Uterus (tissue), 4 donors: ENCODE measurements at places on chromosomes 6 and 20. TPM values are rescaled to one million over a fixed set of nuclear protein-coding genes. Genes with fewer than 3 reads are reported as not detected.

DNA sequence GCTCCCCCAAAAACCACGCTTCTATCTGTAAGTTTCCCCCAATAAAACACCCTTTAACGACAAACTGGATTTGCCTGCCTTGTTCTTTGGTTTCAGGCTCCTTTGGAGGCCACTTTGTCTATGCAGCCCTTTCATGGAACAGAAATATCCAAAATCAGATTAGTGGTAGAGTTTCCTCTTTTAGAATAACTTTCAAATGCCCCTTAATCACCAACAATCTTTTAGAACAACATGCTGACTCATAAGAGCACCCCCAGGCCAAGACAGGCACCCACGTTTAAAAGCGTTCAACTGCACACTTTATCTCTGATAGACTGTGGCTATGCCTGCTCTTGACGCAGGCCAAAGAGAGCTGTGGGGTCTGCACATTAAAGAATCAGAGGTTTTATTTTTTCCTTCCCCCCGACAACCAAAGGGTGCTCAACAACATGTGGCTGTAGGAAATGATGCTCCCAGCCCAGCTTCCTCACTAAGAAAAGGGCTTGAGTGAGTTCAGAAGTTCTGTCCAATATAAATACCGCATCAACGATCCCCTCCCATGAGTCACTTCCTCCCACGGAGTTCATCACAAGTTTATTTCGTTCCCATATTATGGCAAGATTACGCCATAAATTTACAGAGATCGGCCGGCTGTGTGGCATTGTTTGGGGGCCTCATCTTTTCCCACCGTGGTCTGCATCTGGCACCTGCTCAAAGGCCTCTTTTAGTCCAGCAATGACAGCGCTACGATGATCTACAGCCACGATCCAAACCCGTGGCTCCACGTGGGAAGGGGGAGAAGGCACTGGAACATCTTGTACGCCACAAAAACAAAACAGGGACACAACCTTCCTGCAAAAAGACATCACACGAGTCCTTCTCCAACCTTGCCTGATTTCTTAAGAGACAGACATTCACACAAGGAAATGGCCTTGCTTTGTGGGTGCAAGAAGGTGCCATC lies 88.8 kb upstream of the NFATC2 start:
- peak; percentile 93 for DNase-seq

- DNase-seq, result no peak
Observed at GRCh38 chr6:10557913-10558312, 36.8 kb downstream of the GCNT2 start.

- no peak for DNase-seq
Observed at GRCh38 chr20:36997121-36997520, 45.6 kb upstream of the SAMHD1 start.

DNA sequence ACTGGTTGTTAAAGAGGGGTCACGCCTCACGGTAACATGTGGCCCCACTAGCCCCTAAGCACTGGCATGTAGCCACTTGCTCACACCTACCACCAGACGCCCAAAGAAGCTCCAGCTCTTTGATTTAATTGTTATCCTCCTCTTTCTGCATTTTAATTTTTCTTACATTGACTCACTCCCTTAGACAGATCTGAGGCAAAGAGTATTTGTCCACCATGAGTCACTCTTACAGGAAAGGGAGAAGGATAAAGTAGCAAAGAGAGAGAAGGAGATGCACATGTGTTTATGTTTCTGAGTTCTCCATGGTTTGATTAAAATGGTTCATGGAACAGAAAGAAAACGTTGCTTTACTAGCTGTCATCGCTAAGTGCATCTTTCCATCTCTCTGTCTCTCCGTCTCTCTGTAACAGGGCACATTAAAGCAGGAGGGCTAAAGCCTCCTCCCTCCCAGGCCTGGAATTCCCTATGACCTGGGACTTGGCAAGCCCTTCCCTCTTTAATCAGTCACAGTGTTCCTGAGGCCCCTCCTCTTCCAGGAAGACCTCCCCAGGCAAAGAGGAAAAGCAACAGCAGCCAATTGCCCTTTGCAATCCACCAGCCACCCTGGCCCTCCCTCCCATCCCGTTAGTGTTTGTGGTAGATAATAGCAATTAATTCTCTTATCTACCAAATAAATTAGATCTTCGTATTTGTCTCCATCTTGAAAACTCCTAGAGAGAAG lies 112.8 kb upstream of the TSHZ2 start:
- peak; percentile 20 for DNase-seq

GRCh38 chr6:145485288-145485687 lies 250.0 kb downstream of the EPM2A start:
- DNase-seq, result no peak

DNA sequence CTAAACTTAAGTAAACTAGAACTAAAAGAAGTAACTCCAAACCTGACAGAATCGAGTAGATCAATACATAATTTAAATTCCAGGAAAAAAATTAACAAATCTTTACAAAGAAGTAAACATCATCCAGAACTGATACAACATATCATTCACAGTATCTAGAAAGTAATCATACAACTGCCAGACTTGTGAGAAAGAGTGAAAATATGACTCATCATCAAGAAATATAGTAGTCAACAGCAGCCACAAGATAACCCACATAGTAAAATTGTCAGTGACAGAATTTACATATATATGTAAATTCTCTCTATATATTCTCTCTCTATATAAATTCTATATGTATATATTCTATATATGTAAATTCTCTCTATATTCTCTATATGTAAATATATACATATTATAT lies 242.8 kb upstream of the RGS17 start:
- DNase-seq, result no peak

DNA sequence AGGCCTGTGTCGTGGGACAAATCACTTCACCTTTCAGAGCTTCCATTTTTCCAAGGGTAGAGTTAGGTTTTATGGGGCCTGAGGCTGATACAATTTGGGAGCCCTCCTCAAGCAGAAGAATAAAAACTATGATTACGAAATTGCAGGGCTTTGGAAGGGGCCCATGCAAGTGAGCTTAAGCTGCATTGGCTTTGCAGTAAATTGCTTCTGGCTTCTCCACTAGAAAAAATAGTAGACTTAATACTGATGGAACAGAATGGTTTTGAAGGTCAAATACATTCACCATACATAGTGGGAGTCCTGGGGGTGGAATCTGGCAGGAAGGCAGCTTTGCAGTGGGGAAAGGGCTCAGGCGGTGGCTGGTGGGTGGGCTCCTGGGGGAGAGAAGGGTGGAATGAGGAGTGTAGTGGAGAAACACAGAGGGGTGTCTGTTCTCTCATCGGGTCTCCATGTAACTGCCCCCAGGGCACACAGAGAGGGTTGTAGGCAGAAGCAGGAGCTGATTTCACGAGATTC lies 55.9 kb upstream of the RNF24 start:
- no peak for DNase-seq

DNA sequence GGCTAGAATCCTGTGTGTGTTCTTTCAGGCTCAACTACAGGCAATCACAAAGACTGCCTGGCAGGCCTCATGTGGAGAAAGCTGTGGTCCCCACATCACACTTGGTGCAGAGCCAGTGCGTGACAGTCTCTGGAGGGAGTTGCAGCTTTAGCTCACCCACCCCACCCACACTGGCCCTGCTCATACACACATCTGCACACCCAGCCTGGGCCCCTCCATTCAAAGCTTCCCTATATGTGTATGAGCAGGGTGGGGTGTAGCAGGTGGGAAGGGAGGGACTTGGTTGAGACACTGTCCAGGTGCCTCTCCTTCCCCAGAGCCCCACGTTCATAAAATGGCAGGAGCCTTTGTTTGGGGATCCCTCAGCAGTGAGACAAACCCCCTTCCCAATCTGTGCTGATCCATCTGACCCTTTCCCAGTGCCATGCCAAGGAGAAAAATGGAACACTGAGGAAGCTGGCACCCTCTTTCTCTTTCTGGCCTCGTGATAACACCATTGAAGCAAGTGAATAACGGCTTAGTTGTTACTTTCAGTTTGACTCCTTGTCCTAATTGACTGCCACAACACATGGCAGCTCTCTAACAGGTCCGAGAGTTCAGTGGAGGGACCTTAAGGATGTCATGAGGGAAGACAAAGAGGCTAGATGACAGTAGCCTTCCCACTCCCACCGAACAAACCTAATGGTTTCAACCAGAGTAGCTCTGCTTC lies 53.8 kb upstream of the NRSN1 start:
- DNase-seq, result no peak

DNA sequence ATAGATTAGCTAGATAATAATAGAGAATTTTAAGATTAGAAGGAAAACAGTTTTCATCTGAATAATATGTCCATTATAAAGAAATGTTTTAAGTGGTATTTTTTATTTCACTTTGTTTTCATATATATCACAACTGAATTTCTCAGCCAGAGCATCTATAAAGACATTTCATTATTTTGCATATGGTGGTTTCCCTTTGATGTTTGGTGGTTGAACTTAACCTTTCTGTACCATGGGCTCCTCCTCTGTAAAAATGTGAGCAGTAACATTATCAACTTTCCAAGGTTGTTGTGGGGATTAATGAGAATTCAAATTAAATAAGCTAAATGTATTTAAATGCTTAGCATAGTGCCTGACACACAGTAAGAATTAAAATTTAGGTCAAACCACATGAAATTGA lies 119.8 kb upstream of the QKI start:
- no peak for DNase-seq

DNA sequence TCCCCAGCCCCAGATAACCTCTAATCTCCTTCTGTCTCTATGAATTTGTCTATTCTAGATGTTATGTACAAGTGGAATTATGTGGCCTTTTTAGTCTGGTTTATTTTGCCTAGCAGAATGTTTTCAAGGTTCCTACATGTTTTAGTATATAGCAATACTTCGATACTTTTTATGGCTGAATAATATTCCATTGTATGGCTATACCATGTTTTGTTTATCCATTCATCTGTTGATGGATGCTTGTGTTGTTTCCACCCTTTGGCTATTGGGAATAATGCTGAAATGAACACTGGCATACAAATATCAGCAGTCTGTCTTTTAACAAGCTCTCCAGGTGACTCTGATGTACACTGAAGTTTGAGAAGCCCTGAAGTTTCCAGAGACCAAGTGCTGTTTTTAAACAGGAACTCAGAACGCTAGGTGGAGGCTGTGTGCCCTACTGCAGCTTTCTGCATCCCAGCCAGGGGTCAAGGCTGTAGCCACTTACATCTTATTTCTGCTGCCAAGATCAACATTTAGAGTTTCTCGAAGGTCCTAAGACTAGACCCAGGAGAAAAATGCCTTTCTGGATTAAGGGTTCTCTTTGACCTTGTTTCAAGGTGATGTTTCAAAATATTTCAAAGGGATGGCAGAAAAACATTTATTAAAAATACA lies 123.0 kb downstream of the SOBP start:
- no peak for DNase-seq

- peak; percentile 41 for DNase-seq
Observed at GRCh38 chr6:126631363-126631762, 291.4 kb downstream of the CENPW start.

GRCh38 chr6:14401246-14401645 lies 283.7 kb downstream of the CD83 start:
- no peak for DNase-seq

- DNase-seq, result no peak
Observed at GRCh38 chr6:77136086-77136485, 327.2 kb downstream of the HTR1B start.

DNA sequence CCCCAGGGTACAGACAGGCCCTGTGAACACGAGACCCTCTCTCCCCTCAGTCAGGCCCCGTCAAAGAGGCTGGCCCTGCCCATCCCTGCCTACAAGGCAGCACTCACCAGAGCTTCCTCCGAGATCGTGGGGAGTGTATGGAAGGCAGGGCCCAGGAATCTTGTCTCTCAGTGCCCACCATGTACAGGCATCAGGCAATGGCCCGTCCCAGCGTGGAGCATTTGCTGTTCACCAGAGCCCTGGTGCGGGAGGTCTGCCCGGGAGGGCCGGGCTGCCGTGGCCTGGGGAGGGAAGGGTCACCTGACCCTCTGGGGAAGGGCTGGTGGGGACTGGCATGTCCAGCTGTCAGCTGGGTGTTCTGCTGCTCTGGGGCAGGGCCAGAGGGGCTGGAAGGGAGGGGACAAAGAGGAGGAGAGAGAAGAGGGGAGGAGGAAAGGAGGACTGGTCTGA lies at the start of gene IP6K3:
Gene IP6K3 (minus strand): TSS at position 255 of the 450 bp plus-strand sequence. CDS start 11,429 bp downstream, outside the sequence.
- peak; percentile 47 for DNase-seq

DNA sequence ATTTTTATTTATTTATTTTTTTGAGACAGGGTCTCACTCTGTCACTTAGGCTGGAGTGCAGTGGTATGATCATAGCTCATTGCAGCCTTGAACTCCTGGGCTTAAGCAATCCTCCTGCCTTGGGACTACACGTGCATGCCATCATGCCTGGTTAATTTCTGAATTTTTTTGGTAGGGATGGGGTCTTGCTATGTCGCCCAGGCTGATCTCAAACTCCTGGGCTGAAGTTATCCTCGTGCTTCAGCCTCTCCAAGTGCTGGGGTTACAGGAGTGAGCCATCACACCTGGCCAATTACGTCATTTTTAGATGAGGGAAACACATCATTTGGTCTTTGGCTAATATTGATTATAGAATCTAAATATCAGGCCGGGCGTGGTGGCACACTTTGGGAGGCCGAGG lies 32.1 kb downstream of the SOX4 start:
- DNase-seq, result no peak

DNA sequence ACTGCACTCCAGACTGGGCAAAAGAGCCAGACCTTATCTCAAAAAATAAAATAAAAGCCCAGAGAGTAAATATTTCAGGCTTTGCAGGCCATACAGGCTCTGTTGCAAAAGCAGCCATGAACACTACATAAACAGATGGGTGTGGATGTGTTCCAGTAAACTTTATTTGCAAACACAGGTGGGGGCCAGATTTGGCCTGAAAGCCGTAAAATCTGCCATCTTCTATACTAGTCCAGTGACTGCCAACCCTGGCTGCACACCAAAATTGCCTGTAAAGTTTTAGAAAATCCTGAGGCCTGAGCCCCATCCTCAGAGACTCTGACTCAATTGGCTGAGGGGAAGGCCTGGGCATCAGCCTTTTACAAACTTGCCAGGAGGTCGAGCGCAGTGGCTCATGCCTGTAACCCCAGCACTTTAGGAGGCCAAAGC lies 103.6 kb downstream of the ZMYND8 start:
- no peak for DNase-seq

- no peak for DNase-seq
Observed at GRCh38 chr6:83464381-83465140, 33.7 kb upstream of the ME1 start.

GRCh38 chr6:67467341-67467740 lies 1167.7 kb upstream of the ADGRB3 start:
- DNase-seq, result no peak

DNA sequence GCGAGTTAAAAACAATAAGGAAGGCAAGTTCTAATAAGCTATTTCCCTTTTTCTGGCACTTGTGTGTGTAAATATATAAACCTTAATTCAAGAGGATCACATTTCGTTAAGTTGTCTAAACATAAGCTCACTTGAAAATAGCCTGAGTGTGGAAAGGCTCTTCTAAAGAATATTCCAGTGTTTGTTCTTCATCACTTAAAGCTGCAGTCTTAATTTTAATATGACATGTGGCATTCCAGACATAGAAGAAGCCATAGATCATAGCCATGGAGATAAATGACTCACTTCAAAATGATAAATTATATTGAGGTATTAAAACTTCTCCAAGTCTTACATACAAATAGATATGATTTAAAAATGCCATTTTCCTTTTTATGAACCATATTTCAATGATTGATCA lies 42.1 kb downstream of the IYD start:
- no peak for DNase-seq

CFB gene
- total RNA-seq, result 6.2 TPM

PAK5 gene
- 0.07 TPM for total RNA-seq

MLIP gene
- not detected for total RNA-seq

TNXB gene
- 90.6 TPM for total RNA-seq

OOEP gene
- total RNA-seq, result not detected

GNRH2 gene
- not detected for total RNA-seq

NKAPL gene
- 0.97 TPM for total RNA-seq

ERVFRD-1 gene
- total RNA-seq, result 0.21 TPM

GNAS gene
- 822 TPM for total RNA-seq

HEY2 gene
- 5.9 TPM for total RNA-seq

SLC17A9 gene
- 1.6 TPM for total RNA-seq

LY6G5C gene
- total RNA-seq, result 3.8 TPM

HSPA1A gene
- total RNA-seq, result 171 TPM

PI16 gene
- 8.2 TPM for total RNA-seq
